Midbrain (tissue), 1 donor: ENCODE measurements at places on chromosomes 2 and 18.

- no peak for DNase-seq
Observed at GRCh38 chr2:151891566-151892194, 63.5 kb upstream of the ARL5A start.

DNA sequence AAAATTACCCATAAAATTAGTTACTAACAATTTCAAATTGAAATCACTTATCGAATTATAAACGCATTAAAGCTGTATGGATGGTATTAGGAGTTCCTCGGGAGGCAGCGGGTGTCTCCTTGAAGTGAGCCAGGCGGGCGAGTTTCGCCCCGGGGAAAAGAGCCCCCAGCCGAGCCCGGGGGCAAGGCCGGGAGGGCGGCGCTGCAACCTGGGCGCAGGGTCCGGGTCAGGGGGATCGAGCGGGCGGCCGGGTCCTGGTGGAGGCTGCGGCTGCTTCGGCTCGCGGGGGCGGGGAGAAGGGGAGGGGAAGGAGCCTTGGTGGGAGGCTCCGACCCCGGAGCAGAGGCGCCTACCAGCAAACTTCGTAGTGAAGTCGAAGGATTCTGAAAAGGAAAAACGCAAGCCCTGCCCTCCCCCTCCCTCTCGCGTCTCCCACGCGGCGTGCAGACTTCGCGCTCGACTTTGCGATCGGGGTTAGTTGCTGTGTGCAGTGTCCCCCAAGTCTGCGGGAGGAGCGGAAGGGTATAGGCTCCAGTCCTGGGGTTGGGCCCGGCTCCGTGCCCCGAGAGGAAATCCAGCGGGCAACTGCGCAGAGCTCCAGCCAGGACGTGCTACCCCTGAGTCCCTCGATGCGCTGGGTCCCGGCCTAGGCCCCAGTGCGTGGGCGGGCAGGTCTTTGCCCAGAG lies 140.8 kb downstream of the MEIS1 start:
- no peak for DNase-seq

DNA sequence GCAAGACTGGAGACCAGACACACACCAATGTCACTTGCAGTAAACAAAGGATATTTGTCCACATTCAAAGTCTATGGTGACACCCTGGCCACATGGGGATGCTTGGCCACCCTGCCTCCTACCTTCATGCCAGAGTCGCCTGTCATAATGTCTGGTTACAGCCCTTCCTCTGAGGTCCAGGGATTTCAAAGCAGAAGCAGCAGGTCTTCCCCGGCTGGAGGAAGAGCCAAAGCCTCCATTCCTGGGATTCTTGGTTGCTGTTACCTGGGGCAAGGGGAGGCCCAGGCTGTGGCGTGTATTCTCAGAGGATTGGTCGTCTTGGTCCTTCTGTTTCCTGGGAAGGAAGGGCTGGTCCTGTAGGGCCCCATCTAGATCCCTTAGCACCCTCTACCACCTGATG lies 2.3 kb upstream of the ALPP start:
- no peak for DNase-seq

DNA sequence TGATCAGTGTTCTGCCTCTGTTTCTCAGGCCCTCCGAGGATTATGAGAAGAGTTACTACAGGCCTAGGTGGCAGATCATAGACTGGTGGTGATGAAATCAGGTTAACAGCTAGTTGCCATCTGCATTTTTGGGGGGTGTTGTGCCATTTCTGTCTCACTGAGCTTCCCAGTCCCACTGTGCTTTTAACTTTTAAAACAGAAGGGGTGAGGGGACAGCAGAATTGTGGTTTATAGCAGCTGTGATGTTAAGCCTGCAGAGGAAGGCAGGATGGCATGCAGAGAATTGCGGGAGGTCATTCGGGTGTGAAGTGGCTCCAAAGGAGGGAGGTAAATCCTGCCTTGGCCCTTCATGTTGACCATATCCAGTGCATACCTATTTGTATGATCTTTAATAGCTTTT lies 5.0 kb downstream of the CAB39 start:
- DNase-seq: no peak

DNA sequence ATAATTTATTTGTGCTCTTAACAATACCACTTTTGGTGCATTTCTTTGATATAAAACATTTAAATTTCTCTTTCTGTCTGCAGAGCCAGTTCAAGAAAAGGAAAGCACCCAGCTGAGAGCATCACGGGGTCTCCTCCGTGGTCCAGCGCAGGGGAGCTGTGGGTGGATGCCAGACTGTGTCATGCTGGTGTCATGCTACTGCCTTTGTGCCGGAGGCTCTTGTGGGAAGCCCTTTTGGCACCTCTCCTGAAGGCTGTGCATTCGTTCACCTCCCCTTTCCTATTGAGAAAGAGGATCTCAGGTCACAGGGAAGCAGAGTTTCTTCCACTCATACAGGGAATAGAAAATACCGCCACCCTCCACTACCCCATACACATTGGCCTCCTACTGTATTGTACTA lies 450.4 kb downstream of the GALR1 start:
- DNase-seq: no peak

DNA sequence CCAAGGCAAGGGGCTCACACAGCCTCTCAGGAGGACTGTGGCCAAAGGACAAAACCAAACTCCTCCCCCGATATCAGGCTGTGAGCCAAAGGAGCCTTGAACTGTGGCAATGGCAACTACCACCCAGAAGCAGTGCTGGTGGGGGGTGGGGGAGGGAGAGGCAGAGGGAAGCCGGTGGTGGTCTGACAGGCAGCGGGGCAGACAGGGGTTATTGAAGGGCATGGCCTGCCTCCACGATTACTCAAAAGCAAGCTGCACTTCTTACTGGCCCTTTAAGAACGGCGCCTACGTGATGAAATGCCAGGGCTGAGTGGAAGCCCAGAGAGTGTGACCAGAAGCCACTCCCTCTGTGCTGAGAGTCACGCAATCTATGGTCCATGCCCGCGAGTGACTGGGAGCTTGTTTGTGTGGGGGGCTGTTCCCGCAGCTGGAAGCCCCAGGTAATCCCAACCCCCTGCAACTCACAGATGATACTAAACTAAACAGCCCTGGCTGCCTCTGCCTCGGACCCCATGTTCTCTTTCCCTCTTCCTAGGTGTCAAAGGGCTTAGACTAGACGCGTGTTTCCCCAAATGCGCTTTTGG lies 128.2 kb upstream of the CXCR4 start:
- no peak for DNase-seq
